ENCODE measurements at places on chromosomes 12 and 14.

DNA sequence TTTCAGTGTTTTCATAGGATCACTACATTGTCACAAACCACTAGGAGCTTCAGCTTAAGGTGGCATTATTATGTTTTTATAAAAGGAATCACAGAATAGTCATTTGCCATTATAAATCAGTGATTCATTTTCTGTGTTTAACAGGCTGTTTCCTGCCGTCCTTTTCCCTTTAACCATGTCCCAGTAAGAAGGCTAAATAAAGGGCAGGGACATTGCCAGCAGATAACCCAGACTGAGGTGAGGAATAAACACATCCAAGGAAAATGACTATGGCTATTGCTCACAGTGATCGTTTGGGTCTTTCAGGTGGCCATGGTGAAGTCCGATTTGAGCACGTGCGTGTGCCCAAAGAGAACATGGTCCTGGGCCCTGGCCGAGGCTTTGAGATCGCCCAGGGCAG, 17.9 kb upstream of the ALDH2 start:
- DNase-seq: no peak

DNA sequence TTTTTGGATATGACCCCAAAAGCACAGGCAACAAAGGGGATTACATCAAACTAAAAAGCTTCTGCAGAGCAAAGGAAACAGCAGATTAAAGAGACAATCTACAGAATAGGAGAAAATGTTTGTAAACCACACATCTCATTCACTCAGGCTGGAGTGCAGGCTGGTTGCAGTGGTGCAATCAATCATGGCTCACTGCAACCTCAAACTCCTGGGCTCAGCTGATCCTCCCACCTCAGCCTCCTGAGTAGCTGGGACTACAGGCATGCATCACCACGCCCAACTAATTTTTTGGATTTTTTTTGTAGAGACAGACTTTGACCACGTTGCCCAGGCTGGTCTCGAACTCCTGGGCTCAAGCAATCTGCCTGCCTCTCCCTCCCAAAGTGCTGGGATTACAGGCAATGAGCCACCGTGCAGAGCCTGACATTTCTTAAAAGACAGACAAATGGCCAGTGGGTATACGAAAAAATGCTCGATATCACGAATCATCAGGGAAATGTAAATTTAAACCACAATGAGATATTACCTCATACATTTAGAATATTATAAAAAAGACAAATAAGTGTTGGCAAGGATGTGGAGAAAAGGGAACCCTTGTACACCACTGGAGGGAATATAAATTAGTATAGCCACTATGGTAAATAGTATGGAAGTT, 9.8 kb downstream of the NCKAP5L start:
- no peak for DNase-seq

DNA sequence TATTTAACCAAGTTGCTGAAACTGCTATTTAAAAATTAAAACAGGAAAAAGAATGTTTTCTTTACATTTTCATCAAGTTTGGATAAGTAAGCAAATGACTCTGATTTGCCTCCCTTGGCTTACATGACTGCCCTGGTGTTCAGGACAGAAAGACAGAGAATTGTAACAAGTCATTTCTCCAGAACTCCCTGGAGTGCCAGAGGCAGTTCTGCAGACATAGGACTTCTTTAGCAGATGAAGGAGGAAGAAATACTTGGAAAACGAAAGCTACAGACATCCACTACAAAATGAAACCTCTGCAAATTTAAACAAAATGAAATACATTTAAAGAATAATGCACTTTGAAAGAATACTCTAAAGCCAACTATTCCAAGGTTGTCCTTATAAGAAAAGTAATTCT, 253.9 kb downstream of the LRFN5 start:
- DNase-seq: no peak

- no peak for DNase-seq
Measured at GRCh38 chr12:103308396-103308795, 187.4 kb downstream of the C12orf42 start.

DNA sequence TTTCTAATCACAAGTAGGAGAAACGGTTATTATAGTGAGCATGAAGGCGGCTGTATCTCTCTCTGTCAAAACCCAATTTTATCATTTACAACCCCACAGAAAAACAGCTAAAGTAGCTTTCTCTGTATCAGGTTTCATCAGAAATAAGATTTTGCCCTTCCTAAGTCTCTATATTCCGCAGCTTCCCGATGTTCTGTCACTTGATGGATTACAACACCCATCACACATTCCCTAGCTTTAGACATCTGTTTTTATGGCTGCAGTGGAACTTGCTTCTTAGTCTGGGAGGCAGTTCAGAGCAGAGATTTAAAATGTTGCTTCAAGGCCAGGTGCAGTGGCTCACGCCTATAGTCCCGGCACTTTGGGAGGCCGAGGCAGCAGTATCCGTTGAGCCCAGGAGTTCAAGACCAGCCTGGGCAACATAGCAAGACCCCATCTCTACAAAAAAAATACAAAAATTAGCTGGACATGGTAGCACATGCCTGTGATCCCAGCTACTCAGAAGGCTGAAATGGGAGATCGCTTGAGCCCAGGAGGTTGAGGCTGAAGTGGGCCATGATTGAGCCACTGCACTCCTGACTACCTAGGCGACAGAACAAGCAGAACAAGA, 27.6 kb upstream of the FOXN3 start:
- DNase-seq: no peak

- no peak for DNase-seq
Measured at GRCh38 chr12:50453872-50454271, 50.9 kb upstream of the DIP2B start.

GRCh38 chr12:63302269-63302940, 151.4 kb upstream of the AVPR1A start:
- DNase-seq: no peak

GRCh38 chr12:104478396-104479122, 21.8 kb downstream of the CHST11 start:
- no peak for DNase-seq

GRCh38 chr14:51507906-51508511, 143.7 kb upstream of the FRMD6 start:
- DNase-seq: no peak

GRCh38 chr12:54522243-54522642, 24.7 kb downstream of the NCKAP1L start:
- no peak for DNase-seq

DNA sequence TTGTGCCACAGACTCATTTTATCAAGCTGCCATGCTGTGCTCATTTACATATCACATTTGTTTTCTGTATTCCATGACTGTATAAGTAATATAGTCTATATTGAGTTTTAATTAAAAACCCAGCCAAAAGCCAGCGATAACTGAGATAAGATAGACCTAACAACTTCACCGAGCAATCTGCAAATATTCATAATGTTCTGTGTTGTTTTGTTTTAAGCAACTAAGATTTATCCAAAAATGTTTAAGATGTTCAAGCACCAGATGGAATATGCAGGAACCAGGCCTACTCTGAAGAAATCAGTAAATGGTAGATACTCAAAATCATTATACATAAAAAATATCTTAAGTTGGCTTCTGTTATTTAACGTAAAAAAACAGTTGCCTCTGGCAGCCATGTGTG, 295.3 kb downstream of the ITPR2 start:
- no peak for DNase-seq

GRCh38 chr12:103758310-103759089, 82.5 kb downstream of the NT5DC3 start:
- DNase-seq: no peak

DNA sequence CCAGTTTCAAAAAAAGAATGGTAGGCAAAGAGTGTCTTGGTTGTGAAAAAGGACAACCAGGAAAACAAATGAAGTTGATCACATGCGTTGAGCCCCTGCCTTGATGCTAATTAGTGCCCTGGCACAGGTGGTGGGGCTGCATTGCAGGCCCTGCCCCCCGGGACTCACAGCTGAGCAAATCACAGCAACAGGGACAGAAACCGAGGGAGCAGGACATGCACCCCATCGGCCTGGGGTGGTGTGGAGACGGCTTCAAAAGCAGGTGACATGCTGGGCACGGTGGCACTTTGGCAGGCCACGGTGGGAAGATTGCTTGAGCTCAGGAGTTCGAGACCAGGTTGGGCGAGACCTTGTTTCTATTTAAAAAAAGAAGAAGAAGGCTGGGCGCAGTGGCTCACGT, 1.1 kb upstream of the PAPLN start:
- DNase-seq: no peak

DNA sequence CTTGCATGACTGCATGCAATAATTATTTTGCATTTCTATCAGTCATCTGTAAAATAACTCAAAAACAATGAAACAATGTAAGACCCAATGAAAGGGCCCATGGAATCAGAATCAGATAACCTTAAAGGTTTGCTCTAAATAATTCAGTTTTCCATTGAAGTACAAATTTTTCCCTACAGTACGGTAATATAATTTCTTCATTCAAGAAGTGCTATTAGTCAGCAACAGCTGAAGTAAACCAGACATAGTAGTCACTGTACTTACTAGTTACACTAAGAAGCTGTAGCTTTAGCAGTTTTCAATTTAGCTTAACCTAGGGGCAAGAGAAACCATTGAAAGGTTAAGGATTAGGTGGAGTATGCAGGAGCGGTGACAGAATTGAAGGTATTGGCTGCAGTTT, 43.5 kb downstream of the BCAT1 start:
- no peak for DNase-seq

DNA sequence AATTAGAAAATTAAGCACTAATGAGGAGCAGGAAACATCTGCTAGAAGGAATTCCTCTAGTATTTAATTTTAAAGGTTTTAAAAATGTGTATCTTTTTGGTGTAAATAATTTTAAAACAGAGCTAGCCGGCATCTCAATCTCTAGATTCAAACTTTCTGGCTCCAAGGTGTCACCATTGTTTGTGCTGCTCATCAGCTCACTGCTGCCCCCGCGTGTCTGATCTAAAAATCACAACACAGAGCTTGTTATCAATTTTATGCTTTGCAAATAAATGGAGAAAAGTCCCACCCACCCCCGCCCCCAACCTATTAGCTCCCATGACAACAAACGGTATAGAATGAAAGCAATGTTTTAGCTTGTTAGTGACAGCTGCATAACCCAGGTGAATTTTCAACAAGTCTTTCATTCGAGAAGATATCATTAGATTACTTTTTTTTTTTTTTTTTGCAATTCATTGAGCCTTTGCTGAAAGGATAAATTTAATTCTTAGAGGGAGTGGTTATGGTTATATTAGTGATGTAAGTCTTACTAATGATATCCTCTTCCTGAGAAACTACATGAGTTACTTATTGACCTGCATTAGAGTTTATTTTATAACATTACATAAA, 11.3 kb upstream of the ABHD12B start:
- DNase-seq: peak; percentile 78

- DNase-seq: no peak
Measured at GRCh38 chr14:58488550-58488949, 61.0 kb downstream of the KIAA0586 start.

DNA sequence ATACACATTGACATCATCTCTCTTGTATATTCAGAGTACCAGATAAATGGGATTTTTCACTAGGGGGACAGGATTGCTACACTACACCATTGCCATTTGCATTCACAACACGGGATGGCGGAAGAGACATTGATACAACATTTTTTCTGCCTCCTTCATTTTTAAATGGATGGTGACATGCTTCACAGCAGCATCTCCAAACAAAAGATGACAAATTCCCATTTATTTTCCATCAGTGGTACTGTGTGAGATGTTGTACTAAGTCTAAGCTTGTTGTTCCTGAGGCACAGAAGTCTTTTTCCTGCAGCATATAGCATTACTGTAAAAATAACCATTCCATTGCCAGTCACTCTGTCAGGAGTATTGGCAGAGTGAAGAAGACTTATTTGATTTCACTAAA, 912.7 kb downstream of the NRXN3 start:
- DNase-seq: no peak

- no peak for DNase-seq
Measured at GRCh38 chr12:42309996-42310395, 15.9 kb downstream of the ZCRB1 start.

GRCh38 chr14:88411039-88411438, 25.6 kb downstream of the SPATA7 start:
- DNase-seq: no peak

DNA sequence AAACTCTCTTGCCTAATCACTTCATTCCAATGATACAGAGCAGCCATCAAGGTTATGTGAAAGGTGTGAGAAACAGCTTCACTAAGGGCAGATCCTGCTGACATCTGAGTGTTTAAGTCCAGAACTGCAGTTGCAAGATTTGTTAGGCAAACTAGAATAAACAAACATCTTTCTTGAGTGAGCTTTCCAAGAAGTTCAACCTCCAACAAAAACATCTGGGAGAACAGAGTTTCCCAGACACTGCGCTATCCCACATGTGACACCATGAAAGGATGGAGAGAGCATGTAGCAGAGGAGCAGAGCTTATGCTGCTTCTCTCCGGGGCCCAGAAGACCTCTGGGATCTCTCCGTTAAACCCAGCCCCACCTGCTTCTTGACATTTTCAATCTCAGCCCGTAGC, 5.6 kb downstream of the KRT76 start:
- DNase-seq: no peak

- no peak for DNase-seq
Measured at GRCh38 chr12:92073094-92073493, 72.6 kb downstream of the BTG1 start.

DNA sequence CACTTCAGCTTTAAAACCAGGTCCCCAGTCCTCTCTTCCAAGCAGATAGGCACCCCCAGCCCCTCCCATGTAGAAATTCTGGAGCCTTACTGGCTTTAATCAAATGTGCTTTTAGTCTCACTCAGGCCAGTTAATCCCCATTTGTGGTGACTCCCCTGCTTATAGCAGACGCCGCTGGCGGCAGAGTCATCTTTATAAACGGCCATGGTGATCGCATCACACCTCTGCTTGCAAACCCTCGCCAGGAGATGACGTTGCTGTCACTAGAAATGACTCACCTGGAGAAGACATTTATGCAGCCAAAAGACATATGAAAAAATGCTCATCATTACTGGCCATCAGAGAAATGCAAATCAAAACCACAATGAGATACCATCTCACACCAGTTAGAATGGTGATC, 369.3 kb downstream of the VRK1 start:
- no peak for DNase-seq

DNA sequence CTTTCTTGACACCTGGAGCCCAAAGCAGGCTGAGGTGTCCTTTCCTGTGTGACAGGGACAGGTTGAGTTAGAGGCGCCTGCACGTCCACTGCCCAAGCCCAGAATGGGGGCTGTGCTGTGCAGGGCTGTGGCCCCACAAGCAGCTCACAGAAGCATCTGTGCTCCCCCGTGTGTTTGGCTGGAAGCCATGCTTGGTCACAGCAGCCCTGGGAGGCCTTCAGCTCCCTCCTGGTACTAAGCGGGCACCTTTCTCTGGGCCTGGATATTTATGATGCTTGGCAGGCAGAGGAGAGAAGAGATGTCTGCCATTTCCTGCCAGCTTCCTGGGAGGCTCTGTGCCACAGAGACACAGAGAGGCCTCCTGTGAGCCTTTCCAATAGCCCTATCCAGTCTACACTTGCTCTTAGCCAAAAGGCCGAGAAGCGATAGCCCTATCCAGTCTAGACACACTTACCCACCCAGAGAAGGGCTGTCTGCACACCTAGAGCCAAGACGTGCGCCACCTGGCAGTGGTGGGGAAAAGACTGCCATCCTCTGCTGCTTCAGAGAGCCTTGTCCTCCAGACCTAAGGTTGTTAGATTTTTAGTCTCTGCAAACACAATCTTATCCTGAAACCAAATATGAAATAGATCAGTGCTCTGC, 117.4 kb downstream of the GCH1 start:
- DNase-seq: no peak

All from stimulated activated CD8-positive, alpha-beta memory T cell treated with anti-CD3 and anti-CD28 coated beads, Interleukin-2, amount 100 ng/mL, for 1 hour (primary cell).